ENCODE measurements at places on chromosomes 2 and 18.

- DNase-seq, result no peak
Observed at GRCh38 chr2:210527286-210527685, 29.1 kb upstream of the CPS1 start.

GRCh38 chr2:53896864-53897263 lies 37.1 kb upstream of the GPR75 start:
- DNase-seq, result no peak

DNA sequence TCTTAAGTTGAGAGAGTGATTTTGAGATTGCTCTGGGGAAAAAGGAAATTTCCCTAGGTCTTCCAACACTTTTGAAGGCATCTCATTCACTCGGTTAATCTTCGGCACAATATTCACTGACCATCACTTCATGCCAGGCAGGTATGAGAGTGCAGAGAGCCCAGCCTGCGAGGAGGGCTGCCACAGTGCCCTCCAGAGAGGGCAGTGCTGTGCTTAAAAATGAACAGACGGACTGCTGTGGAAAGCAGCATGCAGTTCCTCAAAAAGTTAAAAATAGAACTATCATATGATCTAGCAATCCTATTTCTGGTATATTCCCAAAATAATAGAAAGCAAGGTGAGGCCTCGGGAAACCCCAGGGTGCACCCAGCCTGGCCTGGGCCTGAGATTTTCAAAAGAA lies 374.9 kb upstream of the RAB6C start:
- no peak for DNase-seq

GRCh38 chr18:29540548-29540947 lies 1363.6 kb upstream of the CDH2 start:
- DNase-seq, result no peak

GRCh38 chr18:48817021-48817461 lies 133.7 kb downstream of the SMAD7 start:
- peak; percentile 20 for DNase-seq

- no peak for DNase-seq
Observed at GRCh38 chr2:71064110-71064611, 4.3 kb upstream of the NAGK start.

- DNase-seq, result peak; percentile 82
Observed at GRCh38 chr2:132037527-132038178, 124.1 kb downstream of the ANKRD30BL start.

- peak; percentile 79 for DNase-seq
Observed at GRCh38 chr2:16058256-16058655, 117.9 kb downstream of the MYCN start.

DNA sequence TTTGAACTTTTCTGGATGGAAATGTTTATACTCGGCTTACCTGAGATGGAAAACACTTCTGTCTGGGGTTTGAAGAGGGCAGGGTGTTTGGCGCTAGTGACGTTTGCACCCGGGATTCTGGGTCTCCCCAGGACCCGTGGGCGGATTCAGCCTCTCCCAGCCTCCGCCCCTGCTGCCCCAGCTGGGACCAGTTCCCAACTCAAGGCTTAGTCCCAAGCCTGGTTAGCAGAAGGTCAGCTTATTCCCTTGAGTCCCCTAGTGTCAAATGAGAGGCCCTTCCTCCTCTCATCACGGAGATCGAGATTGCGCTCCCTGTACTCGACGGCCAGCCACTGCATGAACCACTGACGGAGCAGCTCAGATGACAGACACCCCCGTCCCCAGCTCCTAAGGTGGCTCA lies 123.2 kb downstream of the RTP5 start:
- DNase-seq, result no peak

- no peak for DNase-seq
Observed at GRCh38 chr2:227234429-227234828, 70.0 kb downstream of the COL4A3 start.

DNA sequence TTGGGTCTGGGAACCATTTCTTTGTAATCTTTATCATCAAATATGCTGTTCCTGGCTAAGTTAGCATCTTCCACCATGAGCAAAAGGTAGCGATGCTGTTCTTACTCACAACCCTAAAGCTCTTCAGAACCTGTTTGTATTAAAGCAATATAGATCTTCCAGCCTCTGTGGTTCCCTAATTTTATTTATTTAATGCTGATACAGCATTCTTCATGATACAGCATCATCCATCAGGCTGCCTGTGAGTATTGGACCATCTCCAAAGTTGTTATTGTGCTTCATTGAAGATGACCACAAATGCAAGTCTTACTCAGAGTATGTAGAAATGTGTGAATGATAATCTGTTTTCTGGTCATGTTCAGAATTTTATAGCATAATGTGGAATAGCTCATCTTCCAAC lies 40.9 kb upstream of the CTLA4 start:
- no peak for DNase-seq

GRCh38 chr2:12168354-12168753 lies 421.9 kb downstream of the LPIN1 start:
- DNase-seq, result no peak

DNA sequence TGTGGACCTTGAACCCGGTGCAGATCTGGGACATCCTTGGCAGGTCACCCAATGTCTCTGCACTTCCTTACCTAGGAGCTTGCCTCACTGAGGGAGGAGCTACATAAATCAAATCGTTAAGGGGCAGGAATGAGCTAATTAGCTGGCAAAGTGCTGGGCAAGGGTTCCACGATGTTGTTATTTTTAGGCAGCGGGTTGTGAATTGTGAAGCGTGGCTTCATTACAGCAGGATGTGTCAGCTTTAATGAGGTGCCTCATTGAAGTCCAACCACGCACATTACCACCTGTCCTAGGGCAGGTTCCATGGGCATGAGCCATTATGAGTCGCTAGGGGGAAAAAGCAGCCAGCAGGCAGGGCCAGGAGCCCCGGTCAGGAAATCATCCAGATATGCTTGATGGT lies 127.0 kb upstream of the AGAP1 start:
- DNase-seq, result no peak

DNA sequence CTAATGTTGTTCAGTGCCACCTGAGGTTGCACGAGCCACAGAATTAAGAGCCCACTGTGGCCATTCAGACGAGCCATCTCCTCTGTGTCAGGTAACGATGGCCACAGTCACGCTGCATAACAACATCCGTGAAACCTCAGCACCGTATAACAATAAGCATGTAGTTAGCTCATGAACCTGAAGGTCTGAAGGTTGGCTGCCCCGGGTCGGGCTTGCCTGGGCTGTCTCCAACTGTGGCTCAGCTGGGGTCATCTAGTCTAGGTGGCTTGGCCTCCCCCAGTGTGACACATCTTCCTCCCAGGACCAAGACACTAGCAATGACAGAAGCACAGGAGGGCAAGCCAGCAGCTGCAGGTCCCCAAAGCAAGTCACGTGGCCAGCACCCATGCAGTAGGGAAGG lies 258.0 kb downstream of the GLI2 start:
- no peak for DNase-seq

GRCh38 chr18:78979730-78980278 lies at the start of gene SALL3:
Gene SALL3 (plus strand): TSS chr18:78979818. CDS start chr18:78980275, 457 bp downstream.
- peak; percentile 80 for DNase-seq

- DNase-seq, result no peak
Observed at GRCh38 chr2:219628235-219628985, 980 bp downstream of the SLC4A3 start.

DNA sequence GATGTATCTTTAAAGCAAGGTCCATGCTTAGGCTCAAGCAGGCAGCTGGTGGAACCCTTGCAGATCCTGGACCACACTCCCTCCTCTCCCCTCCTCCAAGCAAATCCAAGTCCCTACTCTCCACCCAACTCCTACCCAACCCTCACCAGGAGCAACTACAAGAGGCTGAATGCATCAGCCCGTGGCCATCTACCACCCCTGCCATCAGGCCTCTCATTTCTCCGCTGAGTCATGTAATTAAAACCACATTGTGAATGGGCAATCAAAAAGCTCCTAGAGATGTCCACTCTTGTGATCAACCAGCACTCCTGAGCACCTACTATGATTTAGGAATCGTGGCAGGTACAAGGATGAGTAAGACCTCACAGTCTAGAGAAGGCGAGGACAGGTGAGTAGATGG lies 142.2 kb upstream of the CAPN13 start:
- no peak for DNase-seq

GRCh38 chr2:67871686-67872412 lies 191.0 kb downstream of the C1D start:
- no peak for DNase-seq

DNA sequence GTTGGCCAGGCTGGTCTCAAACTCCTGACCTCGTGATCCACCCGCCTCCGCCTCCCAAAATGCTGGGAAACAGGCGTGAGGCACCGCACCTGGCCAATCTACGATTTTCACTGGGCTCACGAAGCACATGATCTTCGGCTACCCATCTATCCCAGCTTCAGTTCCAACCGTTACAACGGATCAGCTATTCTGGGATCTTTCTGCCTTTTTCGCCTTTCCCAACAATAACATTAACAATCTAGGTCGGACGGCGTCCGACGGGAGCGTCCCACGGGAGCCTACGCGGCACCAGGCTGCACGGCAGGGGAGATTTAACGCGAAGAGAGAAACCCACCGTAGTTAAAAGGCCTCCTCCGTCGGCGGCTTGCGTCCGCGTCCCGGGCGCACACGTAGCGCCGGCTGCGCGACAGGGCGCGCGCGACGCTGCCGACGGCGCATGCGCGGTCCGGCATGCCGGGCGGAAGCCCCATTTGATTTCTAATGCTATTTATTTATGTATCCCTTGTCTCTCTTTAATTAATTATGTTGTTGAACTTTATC lies at the start of gene MSL3B:
MSL3B (minus strand) TSS at position 394 of the 540 bp plus-strand sequence.
- DNase-seq, result no peak

- no peak for DNase-seq
Observed at GRCh38 chr2:241161646-241162281, 11.5 kb downstream of the PPP1R7 start.

GRCh38 chr2:66498289-66498975 lies 63.5 kb downstream of the MEIS1 start:
- peak; percentile 50 for DNase-seq

- no peak for DNase-seq
Observed at GRCh38 chr2:178397002-178397605, 53.9 kb downstream of the PRKRA start.

GRCh38 chr2:30421026-30421603 lies 25.9 kb upstream of the LCLAT1 start:
- no peak for DNase-seq

DNA sequence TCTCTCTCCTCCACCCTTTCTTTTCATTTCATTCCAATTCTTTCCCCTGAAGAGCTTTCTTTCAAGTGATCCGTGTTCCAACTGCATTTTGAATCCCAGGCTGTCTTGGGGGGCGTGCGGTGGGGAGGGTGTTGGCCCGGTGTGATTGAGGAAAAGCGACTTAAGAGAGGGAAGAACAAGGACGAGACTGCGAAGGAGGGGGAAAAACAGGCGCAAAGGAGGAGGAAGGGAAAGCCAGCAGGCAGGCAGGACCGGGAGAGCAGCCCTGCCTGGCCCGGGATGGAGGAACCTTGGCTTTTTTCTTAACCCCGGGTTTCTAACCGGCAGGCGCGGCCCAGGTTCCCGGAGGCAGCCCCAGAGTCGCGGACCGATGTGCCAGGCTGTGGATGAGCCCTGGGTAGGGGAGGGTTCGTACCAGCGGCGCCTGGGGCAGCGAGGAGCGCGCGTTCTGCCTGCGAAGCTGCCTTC lies 1.3 kb downstream of the ADCYAP1 start:
- no peak for DNase-seq

GRCh38 chr2:45396671-45397070 lies 214.4 kb downstream of the SRBD1 start:
- DNase-seq, result no peak

- no peak for DNase-seq
Observed at GRCh38 chr2:50781646-50782045, 250.3 kb downstream of the NRXN1 start.

- DNase-seq, result peak; percentile 74
Observed at GRCh38 chr2:158457092-158457825, 507 bp downstream of the PKP4 start.

- no peak for DNase-seq
Observed at GRCh38 chr18:12361770-12362378, 15.2 kb downstream of the AFG3L2 start.

- DNase-seq, result peak; percentile 73
Observed at GRCh38 chr2:120486441-120486840, 140.5 kb downstream of the INHBB start.

DNA sequence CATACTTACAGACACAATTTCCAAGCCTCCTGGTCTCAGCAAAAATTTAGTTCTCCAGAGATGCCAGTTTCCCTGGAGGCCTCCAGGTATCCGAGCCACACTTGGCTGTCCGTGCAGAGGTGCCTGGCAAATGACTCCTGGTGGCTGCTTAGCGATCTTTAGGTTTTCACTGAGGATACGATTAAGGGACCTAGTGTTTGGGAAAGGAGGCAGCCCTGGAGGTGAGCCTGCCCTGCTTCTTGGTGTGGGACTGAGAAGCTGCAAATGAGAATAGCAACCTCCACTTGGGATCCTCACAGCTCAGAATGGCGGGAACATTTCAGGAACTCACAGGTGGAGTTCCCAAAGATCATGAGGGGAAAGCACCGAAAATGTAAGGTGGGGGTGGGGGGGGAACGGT lies 217.6 kb downstream of the ALPK2 start:
- DNase-seq, result no peak

DNA sequence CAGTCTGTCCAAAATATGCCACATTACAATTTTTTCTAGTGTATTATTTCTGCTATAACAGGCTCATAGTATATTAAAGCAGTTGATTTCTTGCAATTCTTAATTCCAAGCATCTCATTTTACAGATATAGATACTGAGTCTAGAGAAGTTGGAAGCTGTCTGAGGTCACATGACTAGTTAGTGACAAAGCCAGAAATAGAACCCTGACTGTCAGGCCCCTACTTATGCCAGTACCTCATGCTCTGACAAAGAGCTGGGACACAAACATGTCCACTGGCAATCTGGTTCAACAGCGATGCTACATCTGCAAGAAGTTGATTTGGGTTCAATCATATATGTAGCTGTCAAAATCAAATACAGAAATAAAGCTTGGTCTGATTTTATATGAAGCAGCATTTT lies 750.4 kb upstream of the FAM98A start:
- DNase-seq, result no peak

DNA sequence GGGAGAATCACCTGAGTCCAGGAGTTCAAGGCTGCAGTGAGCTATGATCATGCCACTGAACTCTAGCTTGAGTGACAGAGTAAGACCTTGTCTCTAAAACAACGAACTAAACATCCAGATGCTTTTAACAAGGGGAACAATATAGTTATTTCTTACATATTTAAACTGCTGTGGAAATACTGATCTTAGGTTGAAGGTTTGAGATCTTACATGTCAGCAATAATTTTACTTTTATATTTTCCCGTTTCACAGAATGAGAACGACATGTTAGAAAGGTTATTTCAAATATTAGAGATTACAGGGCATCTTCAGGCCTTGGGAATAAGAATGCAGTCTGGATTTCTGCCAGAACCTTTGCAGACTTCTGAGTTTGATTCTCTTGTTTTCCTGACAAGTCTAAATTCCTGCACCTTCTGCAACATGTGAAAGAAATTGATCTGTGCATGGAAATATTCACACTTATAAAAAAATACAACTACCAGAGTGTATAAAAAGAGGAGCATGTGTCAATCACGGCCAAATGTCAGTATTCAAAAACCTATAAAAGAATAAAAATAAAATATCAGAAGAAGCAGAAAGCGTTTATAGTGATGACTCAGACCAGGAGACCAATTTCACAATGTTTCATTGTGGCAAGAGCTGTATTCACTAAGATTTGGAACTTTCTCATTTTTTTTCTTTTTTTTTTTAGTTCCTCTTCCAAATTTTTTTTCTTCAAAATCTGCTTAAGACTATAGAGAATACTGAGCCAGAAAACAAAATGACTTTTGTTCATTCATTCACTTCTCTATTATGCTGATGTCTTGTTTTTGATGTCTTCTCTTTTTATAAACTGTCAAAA lies 29.6 kb downstream of the COLEC12 start:
- DNase-seq, result no peak

- DNase-seq, result no peak
Observed at GRCh38 chr2:232781765-232782164, 5.4 kb upstream of the KCNJ13 start.

- DNase-seq, result no peak
Observed at GRCh38 chr2:73566288-73566878, 75.8 kb downstream of the NAT8 start.
